ENCODE measurements at places on chromosomes 5 and 9.
A peak's percentile ranks its signal among the peaks of the same experiment; 100 is the strongest.

DNA sequence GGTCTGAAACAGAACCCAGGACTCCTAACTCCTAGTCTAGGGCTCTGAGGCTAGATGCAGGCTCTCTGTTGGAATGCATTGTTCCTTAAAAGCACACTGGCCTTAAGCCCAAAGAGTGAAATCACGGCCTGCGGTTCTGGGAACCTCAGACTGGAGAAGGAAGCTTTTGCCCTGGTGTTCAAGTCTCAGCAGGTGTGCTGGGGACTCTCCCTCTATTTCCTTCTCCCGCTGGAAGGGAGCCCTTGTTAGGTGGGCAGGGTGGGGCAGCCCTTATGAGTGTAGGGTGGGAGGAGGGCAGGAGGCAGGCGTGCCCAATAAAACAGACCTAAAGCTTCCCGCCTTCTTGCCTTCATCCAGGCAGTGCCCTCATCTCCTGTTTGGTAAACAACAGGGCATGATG is 1.8 kb upstream of the PPARGC1B start:
- no peak for DNase-seq

- DNase-seq = no peak
Observed at GRCh38 chr5:88092958-88093605, 175.6 kb downstream of the TMEM161B start.

DNA sequence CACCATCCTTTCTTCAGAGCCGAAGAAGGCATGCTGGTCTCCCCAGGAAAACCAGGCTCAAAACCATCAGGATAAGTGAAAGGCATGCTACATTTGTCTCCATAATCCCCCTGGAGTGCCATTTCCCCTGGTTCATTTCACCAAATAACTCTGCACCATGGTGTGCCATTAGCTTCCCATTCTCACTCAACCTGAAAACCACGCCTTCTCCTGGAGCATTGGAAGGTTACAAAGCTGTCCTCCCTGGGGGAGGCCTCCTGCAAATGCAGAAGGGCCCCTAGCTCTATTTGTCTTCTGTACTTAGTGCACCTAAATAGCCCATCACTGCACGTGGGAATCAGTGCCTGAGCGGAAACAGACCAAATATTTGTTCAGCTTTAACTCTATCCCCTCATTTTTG is 90.2 kb upstream of the ICE1 start:
- no peak for DNase-seq

DNA sequence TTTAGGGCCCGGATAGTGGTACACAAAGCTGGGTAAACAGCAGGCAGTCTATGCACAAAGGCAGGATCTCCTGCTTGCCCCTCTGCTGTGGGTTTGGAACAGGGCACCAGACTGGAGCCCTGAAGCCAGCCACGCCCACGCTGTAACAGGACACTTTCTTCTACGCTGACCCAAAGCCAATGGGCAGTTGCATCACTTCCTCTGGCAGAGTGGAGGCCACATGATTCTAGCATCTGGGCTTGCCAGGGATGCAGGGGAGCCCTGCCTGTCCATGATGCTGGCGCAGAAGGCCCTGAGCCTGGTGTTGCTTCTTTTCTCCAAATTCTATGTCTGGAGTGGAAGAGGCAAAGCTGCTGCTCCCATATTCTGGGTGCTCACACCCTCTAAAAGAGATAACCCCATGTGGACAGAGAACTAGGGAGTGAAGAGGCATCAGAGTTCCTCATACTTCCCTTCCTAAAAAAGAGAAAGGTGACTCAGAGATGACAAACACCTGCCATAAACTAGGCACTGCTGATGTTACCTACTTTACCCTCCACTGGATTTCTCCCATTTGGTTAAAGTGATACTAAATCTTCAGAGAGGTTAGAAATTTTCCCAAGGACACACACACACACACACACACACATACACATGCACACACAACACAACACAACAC is 260.3 kb upstream of the KLF4 start:
- DNase-seq = peak; percentile 83

Measured in brain microvascular endothelial cell (primary cell).